Esophagus muscularis mucosa (tissue), 4 donors: ENCODE measurements at places on chromosomes 16 and 17. TPM values are rescaled to one million over a fixed set of nuclear protein-coding genes. Genes with fewer than 3 reads are reported as not detected.

Gene MYH13
- not detected for total RNA-seq

Gene DNASE1L2
- total RNA-seq: 0.86 TPM

DNA sequence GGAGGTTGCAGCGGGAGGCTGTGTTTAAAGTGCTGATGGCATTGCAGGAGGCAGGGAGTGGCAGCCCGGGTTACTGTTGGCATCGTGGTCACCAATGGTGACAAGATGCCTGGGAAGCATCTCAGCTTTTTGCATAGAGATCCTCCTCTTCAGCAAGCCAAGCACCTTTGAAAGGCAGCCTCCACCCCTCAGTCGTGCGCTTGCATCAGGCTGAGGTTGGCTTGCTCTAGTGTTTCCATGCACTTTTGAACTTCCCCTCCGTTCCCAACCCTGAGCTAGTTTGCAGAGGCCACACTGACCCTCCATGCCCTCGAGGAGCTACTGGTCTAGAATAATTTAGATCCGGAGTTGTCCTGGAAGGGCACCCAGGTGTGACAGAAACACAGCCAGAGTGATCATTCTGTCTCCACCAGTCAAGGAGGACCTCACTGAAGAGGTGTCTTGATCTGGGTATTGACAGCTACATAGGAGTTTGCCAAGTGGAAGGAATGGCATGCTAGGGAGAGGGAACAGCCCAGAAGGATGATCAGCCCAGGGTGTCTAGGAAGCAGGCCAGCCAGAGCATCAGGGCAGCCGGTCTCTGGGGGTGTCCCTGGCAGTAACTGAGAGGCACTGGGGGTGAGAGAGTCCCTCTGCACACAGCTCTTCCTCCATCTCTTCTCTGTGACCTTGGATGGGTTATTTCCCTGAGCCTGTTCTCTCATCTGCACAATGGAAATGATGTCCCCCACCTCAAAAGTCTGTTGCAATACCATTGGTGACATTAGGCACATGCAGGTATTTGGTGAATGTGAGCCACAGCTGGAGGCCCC, 7.7 kb downstream of the BEAN1 start:
- no peaks in the 10 kb centered on the region for H3K27me3 ChIP-seq
- no peak overlapping the region for H3K27ac ChIP-seq
- no peak for DNase-seq
- no peaks in the 10 kb centered on the region for H3K36me3 ChIP-seq

- H3K27ac ChIP-seq: peak overlapping the region; percentile 17
- H3K27me3 ChIP-seq: no peaks in the 10 kb centered on the region
- DNase-seq: no peak
- no peak overlapping the region for H3K4me3 ChIP-seq
- peaks cover 46% of the 10 kb centered on the region for H3K4me1 ChIP-seq
These were observed 30.0 kb downstream of the MYO18A start for GRCh38 chr17:29150161-29150560.

DNA sequence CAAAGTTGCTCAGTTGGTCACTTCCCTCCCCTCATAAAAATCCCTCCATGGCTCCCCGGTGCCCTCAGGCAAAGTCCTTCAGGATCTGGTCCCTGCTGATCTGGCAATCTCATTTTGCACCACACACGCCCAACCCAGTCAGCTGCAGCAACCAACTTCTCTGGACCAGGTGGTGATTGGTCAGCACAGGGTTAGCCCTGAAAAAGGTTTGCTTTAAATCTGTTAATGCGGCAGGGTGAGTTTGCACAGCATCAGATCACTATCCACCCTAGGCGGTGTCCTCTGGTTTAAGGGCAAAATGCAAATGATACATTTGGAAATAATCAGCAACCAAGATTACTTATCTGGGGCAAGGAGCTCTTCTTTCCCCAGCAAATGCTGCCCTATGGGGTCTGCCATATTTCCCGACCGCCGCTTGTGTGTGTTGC, 42.9 kb upstream of the TNRC6C start:
- no peaks in the 10 kb centered on the region for H3K36me3 ChIP-seq
- no peak for DNase-seq
- no peaks in the 10 kb centered on the region for H3K27me3 ChIP-seq
- H3K4me3 ChIP-seq: no peak overlapping the region

GRCh38 chr17:2703606-2704005, 8.0 kb downstream of the CLUH start:
- no peak overlapping the region for H3K27ac ChIP-seq
- DNase-seq: no peak
- H3K36me3 ChIP-seq: peaks cover 57% of the 10 kb centered on the region
- peaks cover 42% of the 10 kb centered on the region for H3K4me1 ChIP-seq

GRCh38 chr17:39151943-39152818, 744 bp upstream of the PLXDC1 start:
- no peaks in the 10 kb centered on the region for H3K36me3 ChIP-seq
- H3K27ac ChIP-seq: peak overlapping the region; percentile 92
- H3K4me3 ChIP-seq: peak overlapping the region; percentile 78
- no peak for DNase-seq
- H3K27me3 ChIP-seq: peaks cover 11% of the 10 kb centered on the region

DNA sequence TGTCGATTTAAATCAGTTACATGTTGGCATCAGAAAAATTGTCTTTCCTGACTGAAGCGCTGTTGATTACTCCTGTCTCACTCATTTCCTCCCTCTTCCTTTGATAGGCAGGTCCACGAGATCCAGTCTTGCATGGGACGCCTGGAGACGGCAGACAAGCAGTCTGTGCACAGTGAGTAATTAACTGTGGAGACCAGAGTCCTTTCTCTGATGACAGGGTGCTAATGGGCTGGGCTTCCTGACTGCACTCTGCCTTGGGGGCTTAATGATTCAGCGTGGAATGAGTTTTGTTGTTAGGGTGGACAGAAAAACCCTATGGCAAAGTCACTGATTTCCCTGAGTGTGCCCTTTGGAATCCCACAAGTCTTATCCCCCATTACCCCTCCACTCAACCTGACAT, 6.5 kb downstream of the GOSR2 start:
- H3K36me3 ChIP-seq: peaks cover 52% of the 10 kb centered on the region
- H3K27me3 ChIP-seq: no peaks in the 10 kb centered on the region
